ENCODE measurements at places on chromosomes 3 and 15.

DNA sequence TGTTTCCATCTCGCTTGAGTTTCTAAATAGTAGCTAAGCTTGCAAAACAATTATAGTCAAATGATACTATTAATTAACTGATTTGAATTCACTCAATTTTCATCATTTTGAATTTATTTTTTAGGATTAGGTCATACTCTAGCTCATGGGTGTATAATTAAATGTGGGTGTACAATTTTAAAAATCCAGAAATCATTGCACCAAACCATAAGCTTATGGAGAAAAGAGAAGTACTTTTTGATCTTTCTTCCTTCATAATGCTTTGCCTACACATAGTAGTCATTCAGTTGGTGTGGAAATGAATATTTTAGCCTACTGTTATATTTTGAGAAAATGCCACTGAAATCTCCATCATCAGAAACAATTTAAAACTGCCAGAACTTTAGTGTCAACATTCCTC lies 175.1 kb downstream of the CD47 start:
- DNase-seq = no peak

DNA sequence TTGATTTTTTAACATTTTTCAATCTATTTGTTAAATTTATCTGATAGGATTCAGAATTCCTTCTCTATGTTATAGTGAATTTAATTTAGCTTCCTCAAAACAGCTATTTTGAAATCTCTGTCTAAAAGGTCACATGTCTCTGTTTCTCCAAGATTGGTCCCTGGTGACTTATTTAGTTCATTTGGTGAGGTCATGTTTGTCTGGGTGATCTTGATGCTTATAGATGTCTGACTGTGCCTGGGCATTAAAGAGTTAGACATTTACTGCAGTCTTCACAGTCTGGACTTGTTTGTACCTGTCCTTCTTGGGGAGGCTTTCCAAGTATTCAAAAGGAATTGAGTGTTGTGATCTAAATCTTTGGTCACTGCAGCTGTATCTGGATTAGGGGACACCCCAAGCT lies 169.5 kb upstream of the C2CD4B start:
- DNase-seq = no peak

DNA sequence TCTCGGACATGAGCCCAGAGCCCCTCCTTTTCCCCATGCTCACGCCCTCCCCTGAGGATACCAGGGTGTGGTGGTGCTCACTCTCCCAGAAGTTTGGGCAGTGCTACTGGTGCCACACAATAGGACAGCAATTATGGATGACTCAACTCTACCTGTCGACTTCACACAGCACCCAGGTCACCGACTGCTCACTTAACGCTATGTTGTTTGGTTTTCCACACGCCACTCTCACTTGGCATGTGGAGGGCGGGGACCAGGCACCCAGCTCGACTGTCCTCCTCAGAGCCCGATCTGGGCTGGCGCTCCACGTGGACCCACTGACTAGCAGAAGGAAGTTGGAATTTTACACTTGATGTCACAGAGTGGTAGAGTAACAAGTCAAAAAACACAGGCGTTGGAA lies 30.9 kb downstream of the STIMATE start:
- no peak for DNase-seq

- no peak for DNase-seq
Observed at GRCh38 chr3:184235381-184236032, 6.1 kb downstream of the VWA5B2 start.

DNA sequence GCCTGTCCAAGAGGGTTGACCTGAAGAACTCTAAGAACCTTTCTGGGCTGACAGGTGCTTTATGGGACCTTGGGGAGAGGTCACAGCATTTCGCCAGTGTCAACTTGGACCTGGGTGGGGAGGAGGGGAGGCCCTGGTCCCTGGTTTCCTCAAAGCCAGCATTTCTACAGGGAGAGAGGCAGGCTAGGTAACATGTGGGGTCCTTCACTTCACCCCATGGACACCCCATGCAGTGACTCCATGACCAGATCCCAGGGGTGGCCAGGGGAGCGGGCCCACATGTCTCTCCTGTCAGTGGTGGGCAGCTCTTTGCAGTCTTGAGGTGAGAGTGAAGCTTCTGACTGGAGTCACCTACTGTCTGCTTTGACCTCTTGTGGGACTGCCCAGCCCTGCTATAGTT lies 35.8 kb downstream of the GOLGA6L10 start:
- DNase-seq = no peak

DNA sequence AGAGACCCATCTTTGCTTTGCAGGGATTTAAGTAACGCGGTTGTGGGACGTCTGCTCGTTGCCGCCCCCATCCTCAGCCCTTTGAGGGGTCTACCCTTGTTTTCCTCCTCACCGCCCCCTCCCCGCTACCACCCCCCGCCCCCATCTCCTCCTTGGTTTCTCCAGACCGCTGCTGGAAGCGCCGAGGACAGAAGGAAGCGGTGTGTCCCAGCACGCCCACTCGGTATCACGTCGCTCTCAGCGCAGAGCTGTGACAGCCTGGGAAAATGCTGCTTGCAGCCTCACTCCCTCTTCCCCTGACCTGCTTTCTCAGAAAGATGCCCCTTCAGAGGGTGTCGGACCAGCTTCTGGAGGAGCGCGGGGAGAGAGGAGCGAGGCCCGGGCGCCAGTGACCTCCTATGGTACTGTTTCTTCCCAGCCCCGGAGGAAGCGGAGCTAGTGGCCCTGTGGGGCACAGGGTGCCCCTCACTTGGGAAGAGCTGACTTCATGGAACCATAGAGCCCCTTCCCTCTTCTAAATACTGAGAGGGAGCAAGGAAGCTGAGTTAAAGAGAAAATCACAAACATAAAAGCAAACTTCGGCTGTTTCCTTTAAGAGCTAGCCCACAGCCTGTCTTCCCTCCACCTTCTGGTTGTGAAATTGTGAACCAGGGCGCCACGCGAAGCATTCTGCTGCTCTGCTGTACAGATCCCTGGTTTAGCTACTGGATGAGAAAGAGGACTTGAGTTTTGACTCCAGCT lies 698 bp downstream of the IL1RAP start:
- no peak for DNase-seq

DNA sequence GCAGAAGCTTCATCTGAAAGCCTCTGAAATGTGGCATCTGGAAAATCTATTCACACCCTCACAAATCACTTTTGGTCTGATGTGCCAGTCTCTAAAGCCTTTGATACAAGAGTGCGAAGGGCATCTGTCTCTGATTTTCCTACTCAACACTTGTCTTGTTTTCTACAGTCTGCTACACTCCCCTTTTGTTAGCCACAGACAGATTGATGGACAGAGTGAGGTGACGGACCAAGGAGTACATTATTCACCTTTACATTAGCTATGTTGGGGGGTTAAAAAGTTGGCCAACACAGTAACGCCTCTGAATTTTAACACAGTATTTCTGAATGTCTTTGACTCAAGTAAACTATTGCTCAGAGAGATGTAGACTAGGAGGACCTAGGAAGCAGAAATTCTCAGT lies 63.1 kb downstream of the TNIK start:
- DNase-seq = no peak

DNA sequence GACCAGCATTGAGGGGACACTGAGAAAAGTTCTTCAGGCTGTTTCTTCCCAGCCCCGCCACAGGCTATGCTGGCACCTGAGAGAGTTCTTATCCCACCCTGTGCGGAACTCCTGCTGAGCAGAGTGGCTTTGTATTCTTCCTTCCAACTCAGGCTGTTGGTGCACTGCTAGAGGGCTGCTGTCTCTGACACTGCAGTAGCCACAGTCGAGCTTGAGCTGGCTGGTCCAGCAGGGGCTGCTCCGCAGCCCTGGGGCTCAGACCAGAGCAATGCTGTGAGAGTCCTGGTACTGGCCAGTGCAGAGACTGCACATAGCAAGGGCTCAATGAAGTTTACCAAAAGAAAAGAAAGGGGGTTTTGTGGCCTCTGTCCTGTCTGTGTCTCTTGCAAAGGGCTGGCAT lies 3.6 kb downstream of the GNAI2 start:
- no peak for DNase-seq

DNA sequence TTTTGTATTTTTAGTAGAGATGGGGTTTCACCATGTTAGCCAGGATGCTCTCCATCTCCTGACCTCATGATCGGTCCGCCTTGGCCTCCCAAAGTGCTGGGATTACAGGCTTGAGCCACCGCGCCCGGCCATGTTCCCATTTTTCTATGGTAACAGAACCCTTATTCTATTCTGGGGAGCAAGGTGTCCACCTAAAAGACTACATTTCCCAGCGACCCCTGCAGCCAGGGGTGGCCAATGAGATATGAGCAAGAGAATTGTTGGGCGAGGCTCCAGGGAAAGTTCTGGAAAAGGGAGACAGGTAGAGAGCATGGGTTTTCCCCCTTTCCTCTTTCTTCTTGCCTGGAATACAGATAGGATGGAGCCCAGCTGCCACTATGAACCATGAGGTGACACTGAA lies 96.9 kb downstream of the LINGO1 start:
- no peak for DNase-seq

- DNase-seq = no peak
Observed at GRCh38 chr3:35971686-35972085, 332.4 kb downstream of the ARPP21 start.
